ENCODE measurements at places on chromosomes 16 and 17.
A peak's percentile ranks its signal among the peaks of the same experiment; 100 is the strongest.

DNA sequence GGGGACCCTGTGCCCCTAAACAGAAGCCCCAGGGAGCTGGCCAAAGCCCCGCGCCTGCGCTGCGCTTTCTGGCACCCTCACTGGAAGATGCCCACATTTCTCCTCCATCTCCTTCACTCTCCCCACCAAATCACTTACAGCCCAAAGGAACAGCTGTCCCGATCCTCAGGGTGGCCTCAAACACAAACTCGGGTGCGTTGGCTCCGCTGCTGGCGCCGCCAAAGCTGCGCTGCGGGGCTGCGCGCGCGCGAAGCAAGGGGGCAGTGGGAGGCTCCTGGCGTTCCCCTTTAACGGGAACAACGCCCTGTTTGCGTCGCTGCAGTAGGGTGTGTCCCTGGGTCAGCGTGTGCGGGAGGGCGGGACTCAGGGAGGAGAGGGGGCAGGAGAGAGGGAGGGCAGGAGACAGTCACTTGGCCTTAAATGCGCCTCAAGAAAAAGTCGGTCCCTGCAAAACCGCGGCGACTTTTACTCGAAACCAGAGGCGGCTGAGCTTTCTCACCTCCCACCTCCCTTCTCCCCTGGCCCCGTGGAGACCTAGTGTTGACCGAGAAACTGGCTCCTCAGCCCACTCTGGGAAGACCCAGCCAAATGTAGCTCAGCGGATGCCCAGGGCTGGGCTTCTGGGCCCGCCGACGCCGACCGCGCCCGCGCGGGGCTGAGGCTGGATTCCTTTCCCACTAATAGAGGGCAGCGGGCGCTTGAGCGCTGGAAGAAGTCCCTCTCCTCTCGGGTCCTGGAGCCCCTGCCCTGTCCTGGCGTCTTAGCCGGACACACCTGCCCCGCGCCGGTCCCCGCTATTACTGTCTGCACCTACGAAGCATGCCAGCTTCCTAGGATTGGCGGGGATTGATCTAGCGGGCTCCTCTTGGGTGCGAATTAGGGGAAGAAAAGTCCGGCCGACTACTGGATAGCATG lies 2.6 kb downstream of the PMP22 start:
- DNase-seq: peak; percentile 43

GRCh38 chr16:66948837-66949225 lies 12.2 kb upstream of the CES3 start:
- DNase-seq: no peak

DNA sequence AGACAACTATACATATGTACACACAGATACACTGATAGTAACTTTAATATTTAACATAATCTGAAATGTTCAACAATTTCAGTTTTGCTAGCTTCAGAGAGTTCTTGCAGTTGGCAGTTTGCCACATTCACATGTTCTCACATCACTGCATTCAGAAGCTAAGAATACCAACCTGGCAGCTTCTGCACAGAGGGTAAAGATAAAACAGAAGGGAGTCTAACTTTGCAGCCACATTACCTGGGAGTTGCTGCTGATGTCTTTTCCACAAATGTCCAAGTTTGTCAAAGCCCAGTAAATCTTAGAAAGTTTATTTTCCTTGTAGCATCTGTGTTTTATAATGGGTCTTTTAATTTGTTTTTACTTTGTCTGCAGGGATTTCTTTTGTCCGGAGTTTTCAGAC lies 332.0 kb downstream of the BCAS3 start:
- DNase-seq: peak; percentile 30

- no peak for DNase-seq
Observed at GRCh38 chr17:37060094-37060493, 111.3 kb downstream of the AATF start.

All from right renal cortex interstitium (tissue), 3 donors.